ENCODE measurements at places on chromosomes 4 and X.

GRCh38 chr4:10762561-10762960 lies 78.0 kb upstream of the CLNK start:
- no peak for DNase-seq

GRCh38 chr4:40702137-40702799 lies 47.5 kb upstream of the NSUN7 start:
- no peak for DNase-seq

- DNase-seq = no peak
These were observed 50.0 kb downstream of the SLC39A8 start for GRCh38 chr4:102295153-102295862.

DNA sequence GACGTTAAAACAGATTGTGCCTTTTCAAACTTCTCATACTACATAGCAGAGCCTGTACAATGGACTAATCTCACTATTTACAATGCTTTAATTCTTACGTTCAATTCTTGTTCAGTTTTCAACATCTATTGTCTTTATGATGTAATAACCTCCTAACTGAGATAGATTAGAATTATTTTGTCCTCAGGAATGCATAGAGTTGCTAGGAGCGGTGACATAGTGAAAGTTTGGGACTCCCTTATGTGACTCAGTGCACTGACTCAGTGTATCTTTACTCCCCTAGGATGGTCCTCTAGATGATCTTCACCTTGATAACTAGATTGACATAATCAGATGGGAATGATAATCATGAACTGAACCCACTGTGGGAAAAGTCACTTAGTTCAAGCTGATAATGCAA lies 151.5 kb downstream of the VEGFC start:
- no peak for DNase-seq

- DNase-seq = no peak
These were observed 449.8 kb upstream of the SMIM31 start for GRCh38 chr4:164304101-164304639.

DNA sequence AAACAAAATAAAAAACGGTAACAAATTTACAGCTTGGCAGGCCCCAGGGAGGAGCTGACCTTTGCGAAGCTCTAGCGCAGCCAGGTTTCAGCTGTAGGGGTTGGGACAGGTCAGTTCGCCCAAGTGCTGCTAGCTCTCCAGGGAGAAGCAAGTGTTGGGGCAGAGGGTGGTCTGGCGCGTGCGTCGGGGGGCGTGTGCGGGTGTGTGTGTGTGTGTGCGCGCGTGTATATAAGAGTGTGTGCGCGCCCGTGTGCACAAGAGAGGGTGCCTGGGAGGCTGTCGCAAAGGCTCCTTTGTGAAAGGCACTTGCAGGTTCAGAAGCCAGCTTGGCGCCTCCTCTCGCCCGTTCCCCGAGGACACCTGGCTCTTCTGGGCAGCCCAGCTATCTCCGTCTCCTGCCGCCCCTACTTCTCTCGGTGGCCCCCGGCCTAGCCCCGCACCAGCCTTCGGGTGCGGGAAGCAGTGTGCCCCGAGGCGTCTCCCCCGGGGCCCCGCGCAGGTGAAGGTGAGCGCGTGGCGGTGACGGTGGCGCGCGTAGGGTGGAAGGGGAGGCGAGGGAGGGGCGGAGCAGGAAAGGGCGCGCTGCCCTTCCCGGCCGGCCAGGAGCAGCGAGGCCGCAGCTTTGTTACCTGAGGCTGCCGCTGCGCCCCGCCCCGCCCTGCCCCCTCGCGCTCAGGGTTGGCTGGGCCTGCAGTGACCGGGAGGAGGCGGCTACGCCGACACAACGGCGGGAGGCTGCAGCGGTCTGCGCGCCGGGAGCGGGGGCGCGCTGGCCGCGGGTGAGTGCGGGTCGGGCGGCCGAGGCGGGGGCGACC lies at the start of gene FHDC1:
TSS of gene FHDC1 (plus strand) at position 693 of the 815 bp plus-strand sequence. CDS start 6,735 bp downstream, outside the sequence.
- no peak for DNase-seq

GRCh38 chr4:108236264-108236663 lies 67.5 kb upstream of the LEF1 start:
- no peak for DNase-seq

GRCh38 chr4:2991243-2991642 lies 27.9 kb downstream of the GRK4 start:
- DNase-seq = no peak

GRCh38 chr4:43587758-43588157 lies 695.2 kb downstream of the GRXCR1 start:
- DNase-seq = no peak

DNA sequence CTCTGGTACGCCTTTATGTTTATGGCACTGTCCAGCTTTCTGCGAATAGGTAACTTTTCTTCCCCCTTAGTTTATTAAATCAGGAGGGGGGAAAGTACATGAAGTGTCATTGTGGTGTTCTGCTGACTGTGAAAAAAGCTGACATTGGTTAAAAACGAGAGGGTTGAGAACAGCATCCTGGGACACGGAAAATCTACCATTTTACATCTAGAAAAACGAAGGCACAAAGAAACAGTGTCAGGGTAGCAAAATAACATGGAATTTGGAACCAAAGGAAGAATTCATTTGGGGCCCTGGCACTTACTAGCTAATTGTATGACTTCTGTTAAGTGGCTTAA lies 1.2 kb upstream of the AMOT start:
- DNase-seq = no peak

- no peak for DNase-seq
These were observed 214.5 kb downstream of the KLHL4 start for GRCh38 chrX:87732133-87732532.

DNA sequence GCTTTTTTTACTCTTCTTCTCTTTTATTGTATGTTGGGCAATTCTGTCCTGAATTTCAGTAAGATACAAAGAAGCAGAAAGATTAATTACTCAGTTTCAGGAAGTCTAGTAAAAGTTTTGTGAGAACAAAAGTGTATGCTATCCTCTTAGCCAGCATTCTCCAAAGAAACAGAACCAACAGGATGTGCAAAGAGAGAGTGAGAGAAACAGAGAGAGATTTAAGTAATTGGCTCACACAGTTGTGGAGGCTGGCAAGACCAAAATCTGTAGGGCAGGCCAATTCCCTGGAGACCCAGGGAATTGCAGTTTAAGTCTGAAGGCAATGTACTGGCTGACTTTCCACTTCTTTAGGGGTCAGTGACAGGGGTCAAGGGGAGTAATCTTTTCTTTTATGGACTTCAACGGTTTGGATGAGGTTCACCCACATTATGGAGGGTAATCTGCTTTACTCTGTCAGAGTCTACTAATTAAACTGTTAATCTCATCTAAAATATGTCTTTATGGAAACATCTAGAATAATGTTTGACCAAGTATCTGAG lies 59.2 kb upstream of the SLC39A8 start:
- no peak for DNase-seq

DNA sequence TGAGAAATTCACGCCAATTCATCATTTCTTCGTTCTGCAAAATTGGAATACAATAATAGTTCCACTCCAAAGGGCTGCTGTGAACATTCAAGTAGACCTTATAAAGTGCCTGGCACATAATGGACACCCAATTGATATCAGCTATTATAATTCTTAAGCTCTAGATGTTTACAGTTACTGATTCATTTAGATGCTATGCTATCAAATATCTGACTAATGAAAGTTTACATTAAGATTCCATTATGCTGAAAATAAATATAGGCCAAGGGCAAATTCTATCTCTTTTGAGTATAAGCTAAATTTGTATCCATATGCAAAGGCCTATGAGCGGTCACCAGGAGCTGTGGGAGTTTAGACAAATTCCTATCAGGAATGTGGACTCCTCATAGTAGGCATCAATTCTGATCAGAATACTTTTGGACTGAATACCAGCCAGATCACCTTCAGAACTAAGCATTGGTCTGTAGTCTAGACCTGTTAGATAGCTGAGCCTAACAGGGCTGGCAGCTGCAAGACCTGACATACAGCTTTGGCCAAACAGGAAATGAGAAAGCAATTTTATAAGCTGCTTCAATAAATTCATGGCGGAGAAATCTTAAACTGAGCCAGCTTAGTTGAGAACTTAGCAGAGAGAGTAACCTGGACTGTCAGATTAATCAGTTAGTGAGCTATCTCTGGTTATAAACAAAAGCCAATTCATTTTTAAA lies 384.3 kb upstream of the ACTRT1 start:
- DNase-seq = no peak

- DNase-seq = no peak
These were observed 31.5 kb downstream of the SLC9A7 start for GRCh38 chrX:46727441-46727840.

- DNase-seq = no peak
These were observed 8.8 kb upstream of the GEMIN8 start for GRCh38 chrX:14038375-14039085.

GRCh38 chr4:141686146-141686775 lies 49.9 kb downstream of the IL15 start:
- DNase-seq = no peak

GRCh38 chr4:108359130-108359985 lies 190.6 kb upstream of the LEF1 start:
- DNase-seq = peak; percentile 30

DNA sequence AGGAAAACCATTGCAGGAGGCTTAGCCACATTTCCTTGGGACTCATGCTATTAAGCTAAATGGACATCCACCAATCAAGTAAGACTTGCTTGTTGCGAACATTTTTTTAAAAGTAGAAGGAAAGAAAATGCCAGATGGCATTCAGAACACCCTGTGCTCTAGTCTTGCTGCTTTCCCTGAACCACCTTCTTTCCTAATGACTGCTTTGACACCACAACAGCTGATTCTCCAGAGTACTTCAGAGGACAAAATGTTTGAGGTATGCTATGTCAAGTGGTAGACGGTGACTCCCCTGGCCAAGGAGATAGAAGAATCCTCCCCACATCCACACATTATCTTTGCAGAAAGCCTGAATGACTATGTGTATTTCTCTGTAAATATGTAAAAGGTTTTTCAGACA lies 65.4 kb downstream of the ANK2 start:
- no peak for DNase-seq

DNA sequence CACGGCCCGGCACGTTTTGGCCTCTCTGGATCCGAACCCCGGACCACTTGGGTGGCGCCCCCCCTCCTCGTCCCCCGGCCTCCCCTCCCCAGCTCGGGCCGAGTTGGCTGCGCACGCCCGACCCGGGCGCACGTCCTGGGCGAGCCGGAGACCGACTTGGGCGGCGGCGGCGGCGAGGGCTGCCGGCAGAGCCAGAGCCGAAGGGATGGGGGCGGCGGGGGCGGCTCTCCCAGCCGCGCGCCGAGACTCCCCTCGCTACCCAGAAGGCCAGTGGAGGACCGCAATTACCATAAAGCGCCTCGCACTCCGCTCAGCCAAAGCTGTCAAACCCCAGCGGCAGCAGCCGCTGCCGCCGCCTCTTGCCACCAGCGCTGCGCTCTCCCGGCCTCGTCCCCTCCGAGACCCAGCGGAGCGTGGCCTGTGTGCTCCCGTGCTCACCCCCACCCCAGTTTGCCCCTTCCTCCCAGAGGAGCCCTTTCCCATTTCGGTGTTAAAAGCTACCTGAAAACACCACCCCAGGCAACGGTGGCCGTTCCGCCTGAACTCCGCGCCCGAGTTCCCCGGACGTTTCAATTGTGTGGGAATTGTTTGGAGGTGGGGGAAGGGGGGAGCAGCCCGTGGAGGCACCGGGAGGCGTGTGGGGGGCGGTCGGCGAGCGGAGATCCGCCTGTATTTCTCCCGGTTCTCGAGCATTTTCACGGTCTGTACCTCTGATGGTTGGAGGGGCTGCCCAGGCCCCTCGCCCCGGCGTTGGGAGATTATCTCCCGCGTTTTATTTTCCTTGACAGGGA lies 701 bp upstream of the BCOR start:
- peak; percentile 40 for DNase-seq

GRCh38 chrX:77453190-77453589 lies 6.0 kb downstream of the FGF16 start:
- no peak for DNase-seq

- peak; percentile 27 for DNase-seq
These were observed 441 bp downstream of the SLC9B2 start for GRCh38 chr4:103075894-103076746.

GRCh38 chrX:111759686-111760085 lies 78.7 kb downstream of the ALG13 start:
- no peak for DNase-seq

GRCh38 chrX:13659063-13659462 lies 6.1 kb downstream of the TCEANC start:
- DNase-seq = no peak

GRCh38 chrX:70092247-70092646 lies 30.0 kb downstream of the OTUD6A start:
- DNase-seq = no peak

DNA sequence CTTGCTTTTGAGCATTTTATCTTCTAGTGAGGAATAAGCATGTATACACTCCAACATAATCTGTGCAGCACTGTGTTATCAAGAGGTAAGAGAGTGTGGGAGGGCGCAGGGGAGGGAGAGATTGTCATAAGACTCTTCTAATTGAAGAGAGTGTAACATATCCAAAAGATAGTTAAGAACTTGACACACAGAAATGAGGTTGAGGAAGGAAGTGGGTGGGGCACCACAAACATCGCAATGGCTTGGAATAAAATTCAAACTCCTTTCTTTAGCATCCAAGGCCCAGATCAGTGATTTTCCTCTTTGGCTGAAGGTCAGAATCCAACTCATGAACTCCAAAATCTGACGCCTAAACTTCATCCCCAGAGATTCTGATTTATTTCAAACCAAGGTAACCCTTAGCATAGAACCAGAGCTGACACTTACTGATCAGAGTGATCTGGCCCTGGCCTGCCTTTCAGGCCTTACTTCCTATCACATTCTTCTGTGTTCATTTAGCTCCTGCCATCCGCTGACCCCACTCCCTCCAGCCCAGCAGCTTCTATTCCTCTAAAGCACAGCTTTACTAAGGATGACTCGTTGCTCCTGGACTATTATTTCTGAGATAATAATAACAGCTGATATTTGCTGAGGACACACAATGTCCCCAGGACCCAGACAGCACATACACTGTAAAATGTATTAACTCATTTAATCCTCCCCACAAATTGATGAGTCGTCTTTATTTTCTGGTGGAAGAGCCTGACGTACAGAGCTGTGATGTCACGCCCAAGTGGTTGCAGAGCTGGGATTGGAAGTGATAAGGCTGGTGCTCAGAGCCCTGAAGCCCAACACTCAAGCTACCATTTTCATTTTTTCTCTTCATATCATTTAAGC lies 10.6 kb upstream of the CTSO start:
- DNase-seq = no peak

DNA sequence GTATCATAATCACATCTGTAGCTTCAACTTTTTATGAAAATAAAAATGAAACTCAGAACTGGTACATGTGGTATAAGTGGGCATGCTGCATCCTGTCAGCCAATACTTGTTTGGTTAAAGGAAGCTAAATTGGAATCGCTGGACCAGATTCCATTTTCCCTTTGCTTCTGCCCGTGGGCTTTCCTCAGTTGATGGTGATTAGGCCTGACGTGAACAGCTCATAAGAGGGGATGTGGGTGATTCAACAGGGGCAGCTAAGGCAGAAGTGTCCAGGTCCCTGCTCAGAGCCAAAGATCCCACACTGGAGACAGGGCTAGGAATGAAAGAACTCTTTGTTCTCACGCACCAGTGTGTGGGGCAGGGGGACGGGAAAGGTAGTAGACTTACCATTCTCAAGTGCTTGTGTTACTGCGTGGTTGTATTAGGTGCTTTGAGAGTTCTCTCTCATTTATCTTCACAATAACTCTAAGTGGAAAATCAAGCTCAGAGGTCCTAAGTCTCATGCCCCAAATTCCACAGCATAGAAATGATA lies 63.2 kb upstream of the GUCY1A1 start:
- DNase-seq = no peak

GRCh38 chr4:92305878-92306520 lies 2.2 kb downstream of the GRID2 start:
- DNase-seq = no peak

Measured in effector CD8-positive, alpha-beta T cell (primary cell).